ENCODE measurements at places on chromosomes 2 and 18. TPM values are rescaled to one million over a fixed set of nuclear protein-coding genes. Genes with fewer than 3 reads are reported as not detected.

- DNase-seq: no peak
Observed at GRCh38 chr2:228771315-228771714, 499.8 kb downstream of the PID1 start.

Gene ITGA6
- 650 TPM for total RNA-seq

GRCh38 chr2:58156780-58157179 lies 84.3 kb downstream of the FANCL start:
- DNase-seq: peak; percentile 9

DNA sequence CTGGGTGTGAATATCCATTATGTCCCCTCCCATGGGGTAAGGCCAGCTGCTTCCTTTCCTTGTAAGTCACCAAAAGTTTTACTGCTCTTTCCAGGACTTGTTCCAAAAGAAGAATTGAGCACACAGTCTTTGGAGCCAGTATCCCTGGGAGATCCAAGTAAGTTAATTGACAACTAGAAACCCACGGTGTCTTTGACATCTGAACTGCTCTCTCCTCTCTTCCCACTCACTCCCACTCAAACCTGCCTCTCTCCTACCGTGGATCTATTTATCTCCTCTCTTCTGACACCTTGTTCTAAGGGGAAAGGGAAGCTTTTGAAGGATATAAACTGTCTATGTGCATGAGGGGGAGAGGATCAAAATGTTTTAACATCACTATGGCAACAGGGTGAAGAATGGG lies 86.7 kb downstream of the VIT start:
- no peak for DNase-seq

DNA sequence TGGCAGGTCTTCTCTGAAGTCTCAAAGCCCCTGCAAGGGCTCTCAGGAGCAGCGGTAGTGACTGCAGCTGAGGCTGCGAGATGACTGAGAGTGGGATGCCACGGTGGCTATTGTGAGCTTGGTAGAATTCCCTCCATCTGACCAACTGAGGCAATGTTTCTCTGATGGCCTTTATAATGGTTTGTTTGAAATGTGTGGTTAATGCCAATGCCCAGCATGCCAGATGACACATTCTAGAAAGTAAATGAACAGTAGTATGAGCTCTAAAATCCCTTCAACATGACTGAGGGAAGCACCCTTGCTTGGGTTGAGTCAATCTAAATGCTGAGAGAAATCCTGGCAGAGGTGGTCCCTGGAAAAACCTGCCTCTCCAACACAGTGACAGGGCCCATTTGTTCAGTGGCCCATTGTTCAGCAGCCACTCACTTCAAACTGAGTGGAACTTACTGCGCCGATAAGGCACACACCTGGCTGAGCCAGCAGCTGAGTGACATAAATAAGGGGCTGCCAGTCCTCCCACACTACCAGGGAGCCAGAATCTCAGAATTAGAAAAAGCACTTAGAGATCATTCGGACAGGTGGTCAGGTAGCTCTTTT lies 31.7 kb downstream of the SULT1C2 start:
- peak; percentile 40 for DNase-seq

- no peak for DNase-seq
Observed at GRCh38 chr2:189514104-189514503, 66.5 kb downstream of the SLC40A1 start.

DNA sequence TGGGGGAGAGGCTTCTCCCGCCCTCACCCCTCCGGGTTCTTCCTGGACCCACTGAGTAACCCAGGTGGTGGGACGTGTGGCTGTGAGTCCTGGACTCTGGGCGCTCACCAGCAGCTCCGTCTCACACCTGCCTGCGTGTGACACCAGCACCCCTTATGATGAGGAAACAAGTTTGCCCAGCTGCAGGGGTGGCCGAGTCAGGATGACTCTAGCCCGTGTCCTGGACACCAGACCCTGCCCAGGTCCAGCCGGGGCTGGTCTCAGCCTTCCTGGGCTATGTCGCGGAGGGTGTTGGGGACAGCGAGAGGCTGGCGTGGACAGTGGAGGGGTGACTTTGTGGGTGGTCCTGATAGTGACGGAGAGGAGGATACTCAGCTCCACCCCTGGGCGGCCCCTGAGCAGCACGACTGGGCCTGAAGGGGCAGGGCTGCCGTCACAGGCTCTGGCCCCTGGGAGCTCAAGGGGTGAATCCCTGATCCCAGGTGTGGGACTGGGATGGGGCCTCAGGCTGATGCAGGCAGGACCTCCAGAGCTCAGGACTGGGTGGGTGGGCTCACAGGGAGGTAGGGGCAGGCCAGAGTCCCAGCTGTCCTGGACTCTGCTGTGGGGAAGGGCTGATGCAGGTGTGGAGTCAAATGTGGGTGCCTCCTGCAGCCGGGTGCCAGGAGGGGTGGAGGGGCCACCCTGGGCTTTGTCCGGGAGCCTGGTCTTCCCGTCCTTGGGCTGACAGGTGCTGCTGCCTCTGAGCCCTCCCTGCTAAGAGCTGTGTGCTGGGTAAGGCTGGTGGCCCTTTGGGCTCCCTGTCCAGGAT lies 3.7 kb downstream of the GPR35 start:
- no peak for DNase-seq

DNA sequence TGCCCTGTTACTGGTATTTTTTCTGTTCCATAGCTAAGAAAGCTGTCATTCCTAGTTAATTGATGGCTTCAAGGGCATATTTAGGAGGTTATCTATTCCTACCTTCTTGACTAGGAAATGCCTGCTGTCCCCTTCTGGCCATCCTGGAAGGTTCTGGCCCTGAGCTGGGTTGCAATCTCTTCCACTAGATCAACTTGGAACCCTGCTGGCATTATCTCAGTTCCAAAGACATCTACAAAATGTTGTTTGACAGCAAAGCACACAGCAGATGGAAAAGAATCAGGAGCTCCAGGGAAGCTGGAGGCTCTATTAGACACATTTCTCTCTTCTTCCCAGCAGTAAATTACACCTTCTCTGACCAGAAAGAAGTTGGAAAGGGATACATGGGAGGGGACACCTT lies 192.1 kb downstream of the ARHGAP28 start:
- no peak for DNase-seq

GRCh38 chr2:1173528-1173927 lies 222.9 kb downstream of the SNTG2 start:
- DNase-seq: no peak

- DNase-seq: peak; percentile 10
Observed at GRCh38 chr2:221716426-221717303, 144.6 kb upstream of the EPHA4 start.

GRCh38 chr2:45897842-45898241 lies 246.4 kb downstream of the PRKCE start:
- no peak for DNase-seq

- no peak for DNase-seq
Observed at GRCh38 chr18:60599267-60599666, 226.7 kb upstream of the MC4R start.

Gene SCYGR4
- total RNA-seq: not detected

DNA sequence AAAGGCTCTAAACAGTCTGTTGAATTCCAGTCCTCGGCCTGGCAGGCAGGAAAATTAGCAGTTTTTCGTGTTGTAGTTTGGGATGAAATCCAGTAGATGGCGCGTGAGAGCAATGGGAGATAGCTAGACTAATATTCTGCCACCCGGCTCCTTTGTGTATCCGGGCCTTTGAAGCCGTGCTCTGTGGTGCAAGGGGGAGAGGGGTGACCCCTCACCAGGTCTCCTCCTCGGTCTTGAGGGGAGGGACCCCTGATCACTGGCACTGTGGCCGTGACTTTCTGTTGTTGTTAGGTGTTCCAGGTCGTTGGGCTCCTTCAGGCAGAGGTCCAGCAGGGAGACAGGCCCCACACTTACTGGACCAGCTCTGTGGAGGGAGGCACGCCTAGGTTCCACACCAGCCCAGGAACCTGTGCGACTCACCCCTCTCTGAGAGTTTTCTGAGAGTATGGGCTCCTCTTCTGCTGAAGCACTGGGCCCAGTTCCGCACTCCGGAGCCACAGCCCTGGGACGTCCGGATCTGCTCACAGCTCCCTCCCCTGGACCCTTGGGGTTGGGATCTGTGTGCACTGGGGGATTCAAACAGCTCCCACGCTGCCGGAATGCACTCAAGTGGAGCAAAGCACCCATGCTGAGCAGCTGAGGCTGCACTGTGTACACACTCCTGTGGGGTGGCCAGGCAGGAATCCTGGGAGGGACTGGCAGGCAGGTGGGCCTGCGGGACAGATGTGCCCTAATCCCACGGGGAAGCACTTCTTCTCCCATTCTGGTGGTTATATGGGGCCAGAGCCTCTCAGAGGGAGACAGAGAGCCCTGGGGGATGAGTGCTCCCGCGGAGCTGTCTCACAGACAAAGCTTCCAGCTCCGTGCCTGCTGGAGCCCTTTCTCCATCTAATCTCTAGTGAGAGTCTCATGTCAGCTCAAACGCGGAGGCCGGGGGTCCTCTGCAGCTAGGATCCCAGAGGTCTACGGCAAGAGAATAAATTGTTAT lies 8.8 kb downstream of the GKN2 start:
- peak; percentile 79 for DNase-seq

- no peak for DNase-seq
Observed at GRCh38 chr2:105712981-105713596, 31.6 kb upstream of the NCK2 start.

DNA sequence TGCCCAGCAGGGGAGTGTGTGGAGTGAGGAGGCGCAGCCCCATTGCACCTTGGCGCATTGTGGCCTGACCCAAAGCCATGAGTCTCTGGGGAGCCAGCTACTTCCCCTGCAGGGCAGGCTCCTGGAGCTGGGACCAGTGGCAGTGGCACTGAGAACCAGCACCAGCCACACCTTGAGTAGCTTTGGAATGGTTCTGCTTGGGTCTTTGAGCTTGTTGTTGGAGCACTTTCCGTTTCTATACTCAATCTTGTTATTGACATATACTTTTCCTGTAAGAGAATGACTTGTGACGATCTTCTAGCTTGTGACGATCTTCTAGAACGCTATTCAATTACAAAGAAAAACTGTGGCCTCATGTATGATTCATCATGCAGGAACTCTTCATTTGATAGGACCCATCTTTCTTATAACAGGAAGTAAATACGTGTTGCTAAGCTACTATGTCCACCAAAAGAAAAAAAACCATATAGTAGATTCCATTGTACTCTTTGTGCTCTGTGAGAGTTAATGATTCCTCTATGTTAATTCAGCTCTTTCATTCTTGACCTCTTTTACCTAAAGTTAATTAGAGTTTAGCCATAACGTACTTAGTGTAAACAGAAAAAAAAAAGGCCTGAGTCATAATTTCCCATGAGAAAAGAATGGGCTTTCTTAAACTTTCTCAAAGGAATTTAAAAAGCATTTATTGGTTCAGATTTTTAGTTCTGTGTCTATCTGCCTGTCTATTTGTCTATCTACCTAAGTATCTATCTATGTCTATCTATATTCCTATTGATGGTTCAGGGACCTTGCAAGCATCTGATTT lies 113.1 kb downstream of the GATA6 start:
- DNase-seq: no peak

DNA sequence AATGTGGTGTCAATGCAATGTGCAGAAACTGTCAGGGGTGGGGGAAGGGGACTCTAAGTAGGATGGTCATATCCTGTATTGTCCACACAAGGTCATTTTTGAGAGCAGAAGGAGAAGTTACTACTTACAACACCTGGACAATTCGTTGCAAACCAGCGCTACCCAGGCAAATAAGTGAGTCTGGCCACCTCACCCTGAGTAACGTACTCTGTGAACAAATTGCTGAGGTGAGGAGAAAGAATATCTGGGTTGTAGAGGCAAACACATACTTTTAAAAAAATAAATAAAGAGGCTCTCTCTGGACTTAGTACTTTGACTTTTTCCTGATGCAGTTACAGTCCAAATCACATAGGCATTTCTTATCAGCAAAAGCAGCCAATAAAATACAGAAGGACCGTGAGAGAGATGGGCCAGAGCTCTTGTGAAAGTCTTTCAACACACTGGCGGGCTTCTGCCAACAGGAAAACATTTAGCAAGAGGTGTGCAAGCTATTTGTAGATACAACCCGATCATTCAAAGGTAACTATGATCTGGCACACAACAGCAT lies 268.2 kb upstream of the ID2 start:
- DNase-seq: no peak

Gene PCARE
- total RNA-seq: 0.32 TPM

DNA sequence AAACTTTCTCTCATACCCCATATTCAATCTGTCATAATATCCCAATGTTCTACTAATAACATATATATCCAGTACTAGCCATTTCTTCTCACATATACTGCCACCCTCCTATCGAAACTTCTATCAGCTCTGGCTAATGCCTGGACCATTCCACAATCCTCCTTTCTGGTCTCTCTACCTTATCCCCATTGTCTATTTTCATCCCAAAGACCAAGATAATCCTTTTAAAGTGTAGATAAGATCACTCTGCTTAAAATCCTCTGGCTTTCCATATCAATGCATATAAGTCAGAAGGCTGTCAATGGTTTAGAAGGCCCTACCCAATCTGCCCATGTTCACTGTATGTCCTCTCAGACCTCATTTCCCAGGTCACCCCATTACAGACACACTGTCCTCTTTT lies 229.6 kb downstream of the ZEB2 start:
- DNase-seq: no peak

- peak; percentile 29 for DNase-seq
Observed at GRCh38 chr18:23058746-23059415, 76.4 kb upstream of the CABLES1 start.

GRCh38 chr2:195057001-195057400 lies 600.0 kb upstream of the SLC39A10 start:
- peak; percentile 42 for DNase-seq

GRCh38 chr2:1987379-1987778 lies 243.1 kb upstream of the PXDN start:
- no peak for DNase-seq

Gene SNED1
- total RNA-seq: 18.5 TPM

Gene CXCR4
- total RNA-seq: not detected

GRCh38 chr18:41543815-41544214 lies 411.2 kb upstream of the PIK3C3 start:
- DNase-seq: no peak

Gene HMSD
- not detected for total RNA-seq

Gene CHST9
- total RNA-seq: not detected

DNA sequence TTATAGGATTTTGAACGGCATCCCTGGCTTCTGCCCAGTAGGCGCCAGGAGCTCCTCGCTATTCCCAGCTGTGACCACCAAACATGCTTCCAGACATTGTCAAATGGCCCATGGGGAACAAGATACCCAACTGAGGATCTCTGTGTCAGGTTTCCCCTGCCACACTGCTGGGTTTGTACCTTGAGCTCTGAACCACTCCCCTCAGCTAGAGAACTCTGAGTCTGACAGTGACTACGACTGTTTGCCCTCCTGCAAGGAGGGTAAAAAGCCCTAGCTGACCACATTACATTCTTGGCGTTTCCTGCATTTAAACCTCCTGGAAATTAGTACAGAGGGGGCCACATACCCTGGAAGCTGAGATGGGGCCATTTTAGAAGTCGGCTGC lies 12.4 kb downstream of the LRRFIP1 start:
- DNase-seq: peak; percentile 71

Gene DPY30
- 46.4 TPM for total RNA-seq
